ENCODE measurements at places on chromosomes 7 and 10. TPM values are rescaled to one million over a fixed set of nuclear protein-coding genes. Genes with fewer than 3 reads are reported as not detected.

Gene ADO
- total RNA-seq = 22.9 TPM

Gene ADAM22
- total RNA-seq = 15.8 TPM

Gene PTPRE
- 1.9 TPM for total RNA-seq

Gene GDI2
- total RNA-seq = 287 TPM

Gene ZNF3
- 95.1 TPM for total RNA-seq

- DNase-seq = peak; percentile 61
- peaks cover 71% of the 10 kb centered on the region for H3K27me3 ChIP-seq
- H3K4me3 ChIP-seq = no peak overlapping the region
- no peaks in the 10 kb centered on the region for H3K36me3 ChIP-seq
- H3K4me1 ChIP-seq = no peaks in the 10 kb centered on the region
- H3K27ac ChIP-seq = no peak overlapping the region
Measured at GRCh38 chr7:150986099-150986512, 4.7 kb upstream of the NOS3 start.

DNA sequence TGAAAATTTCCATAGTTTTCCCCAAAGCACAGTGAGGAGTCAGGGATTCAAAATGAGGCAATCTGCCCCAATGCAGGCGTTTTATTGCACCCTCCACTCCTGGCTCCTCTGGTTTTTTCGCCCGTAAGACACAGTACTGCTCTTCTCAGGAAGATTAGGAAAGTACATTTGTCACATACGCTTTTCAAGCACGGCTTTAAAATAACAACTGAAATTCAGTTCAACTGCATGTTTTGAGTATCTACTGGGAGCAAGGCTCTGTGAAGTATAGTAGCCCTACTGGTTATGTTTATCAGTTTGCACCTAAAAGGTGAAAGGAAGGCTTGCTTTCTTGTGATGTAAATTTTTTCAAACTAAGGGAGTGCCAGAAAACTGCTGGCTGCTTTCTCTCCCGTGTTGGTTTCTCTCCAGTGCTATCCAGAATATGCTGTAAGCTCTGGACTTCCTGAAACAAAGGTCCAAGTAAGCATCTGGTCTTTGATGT, 1.9 kb upstream of the SGMS1 start:
- peaks cover 21% of the 10 kb centered on the region for H3K4me1 ChIP-seq
- no peak for DNase-seq
- H3K4me3 ChIP-seq = peak overlapping the region; percentile 91
- H3K36me3 ChIP-seq = peaks cover 3% of the 10 kb centered on the region

DNA sequence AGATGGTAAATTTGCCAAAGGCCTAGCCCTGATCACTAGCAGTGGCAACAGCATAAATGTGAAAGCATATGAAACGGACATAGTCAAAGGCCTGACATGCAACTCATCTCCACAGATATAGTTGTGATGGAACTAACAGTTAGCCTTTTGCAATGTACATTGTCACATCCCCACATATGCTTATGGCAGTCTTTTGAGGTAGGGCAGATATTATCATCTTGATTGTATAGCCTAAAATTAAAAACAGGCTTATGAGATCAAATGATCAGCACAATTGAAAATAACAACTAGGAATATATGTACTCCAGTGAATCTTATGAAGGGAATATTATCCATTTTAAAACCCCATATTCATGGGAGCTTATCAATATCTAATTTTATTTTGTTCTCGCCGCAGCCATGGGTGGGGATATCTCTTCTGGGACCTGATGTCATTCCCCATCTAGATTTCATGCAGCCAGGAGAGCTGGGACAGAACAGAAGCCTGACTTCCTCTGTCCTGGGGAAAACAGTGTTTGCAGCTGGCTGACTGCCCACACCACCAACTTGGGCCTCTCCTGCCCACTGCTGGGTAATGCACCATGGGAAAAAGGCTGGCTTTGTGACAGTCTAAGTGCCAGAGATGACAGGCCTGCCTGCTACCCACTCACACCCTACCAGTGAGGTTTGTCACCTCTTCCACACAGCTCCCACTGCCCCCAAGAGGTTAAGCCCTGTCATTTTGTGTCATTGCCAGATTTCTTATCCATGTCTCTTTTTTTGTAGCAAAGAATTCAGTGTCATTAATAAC, 180.2 kb upstream of the FZD1 start:
- no peak overlapping the region for H3K4me3 ChIP-seq
- peak overlapping the region; percentile 27 for H3K27ac ChIP-seq
- no peaks in the 10 kb centered on the region for H3K27me3 ChIP-seq

DNA sequence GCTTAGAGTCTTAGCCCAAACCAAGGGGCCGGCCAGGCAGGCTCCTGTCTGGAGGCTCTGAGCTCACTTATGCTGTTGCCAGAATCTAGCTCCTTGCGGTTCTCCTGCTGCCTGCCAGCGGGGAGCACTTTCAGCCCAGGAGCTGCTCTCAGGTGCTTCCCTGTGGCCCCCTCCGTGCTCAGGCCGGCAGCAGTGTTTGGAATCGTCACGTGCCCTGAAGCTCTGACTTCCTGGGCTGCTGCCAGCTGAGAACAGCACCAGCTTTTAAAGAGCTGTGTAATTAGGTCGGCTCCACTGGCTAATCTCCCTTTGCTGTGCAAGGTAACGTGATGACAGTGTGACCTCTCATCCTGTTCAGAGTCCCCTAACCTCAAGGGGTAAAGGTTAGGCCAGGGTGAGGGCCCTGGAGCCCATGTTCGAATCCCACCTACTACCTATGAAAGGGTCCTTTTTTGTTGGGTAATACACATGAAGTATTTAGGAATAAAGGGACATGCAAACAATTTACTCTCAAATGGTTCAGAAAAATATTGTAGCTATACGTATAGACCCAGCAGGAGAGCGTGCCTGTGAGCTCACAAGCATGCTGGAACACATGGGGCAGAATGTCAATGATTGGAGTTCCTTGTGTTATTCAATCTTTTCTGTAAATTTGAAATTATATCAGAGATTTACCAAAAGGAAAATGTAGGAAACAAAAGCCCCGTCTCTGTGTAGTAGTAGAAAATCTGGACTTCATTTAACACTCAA, 16.6 kb downstream of the ZNF862 start:
- H3K27me3 ChIP-seq = no peaks in the 10 kb centered on the region
- no peak for DNase-seq
- no peak overlapping the region for H3K27ac ChIP-seq
- peaks cover 8% of the 10 kb centered on the region for H3K4me1 ChIP-seq
- no peak overlapping the region for H3K4me3 ChIP-seq

GRCh38 chr7:90488220-90488619, 18.8 kb downstream of the PTTG1IP2 start:
- peaks cover 4% of the 10 kb centered on the region for H3K4me1 ChIP-seq
- H3K4me3 ChIP-seq = no peak overlapping the region
- no peaks in the 10 kb centered on the region for H3K27me3 ChIP-seq
- DNase-seq = no peak

DNA sequence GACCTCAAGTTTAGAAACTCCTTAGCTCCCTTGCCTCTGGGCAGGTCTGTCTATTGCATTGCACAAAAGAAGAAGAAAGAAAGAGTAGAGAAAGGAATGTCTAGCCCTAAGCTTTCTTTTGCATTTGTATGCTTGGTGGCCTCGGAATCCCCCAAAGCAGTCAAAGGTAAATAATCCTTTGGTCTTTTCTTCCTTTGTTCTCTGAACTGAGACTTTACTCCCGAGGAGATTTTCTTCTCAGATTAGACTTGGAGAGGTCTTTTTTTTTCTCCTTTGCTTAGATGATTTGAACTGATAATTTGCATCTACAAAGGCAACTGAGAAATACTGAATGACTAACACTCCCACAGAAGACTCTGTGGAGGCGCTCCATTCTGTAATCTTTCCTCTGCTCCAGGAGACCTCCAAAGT, 93.2 kb downstream of the AKR1D1 start:
- peaks cover 7% of the 10 kb centered on the region for H3K36me3 ChIP-seq
- no peak for DNase-seq
- H3K27ac ChIP-seq = peak overlapping the region; percentile 61
- peaks cover 20% of the 10 kb centered on the region for H3K4me1 ChIP-seq
- no peak overlapping the region for H3K4me3 ChIP-seq
- H3K27me3 ChIP-seq = no peaks in the 10 kb centered on the region

DNA sequence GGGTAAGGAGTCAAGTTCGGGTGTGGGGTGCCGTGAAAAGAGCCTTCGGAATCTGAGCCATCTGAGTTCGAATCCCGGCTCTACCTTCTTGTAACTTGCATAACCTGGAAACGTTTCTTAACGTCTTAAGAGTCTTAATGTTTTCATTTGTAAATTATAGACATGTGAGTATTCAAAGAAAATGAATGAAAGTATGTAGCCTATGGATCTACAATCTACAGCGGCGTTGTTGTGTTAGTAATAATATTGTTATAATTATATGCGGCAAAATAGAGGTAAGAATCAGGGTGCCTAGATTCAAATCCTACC, 559 bp downstream of the VTI1A start:
- peak overlapping the region; percentile 93 for H3K27ac ChIP-seq
- H3K4me3 ChIP-seq = peak overlapping the region; percentile 90
- no peak for DNase-seq
- H3K27me3 ChIP-seq = no peaks in the 10 kb centered on the region

GRCh38 chr10:5723692-5724091, 39.1 kb downstream of the TASOR2 start:
- H3K27ac ChIP-seq = peak overlapping the region; percentile 1
- no peak overlapping the region for H3K4me3 ChIP-seq
- no peaks in the 10 kb centered on the region for H3K27me3 ChIP-seq
- peaks cover 10% of the 10 kb centered on the region for H3K36me3 ChIP-seq
- DNase-seq = no peak

GRCh38 chr10:123557366-123558108, 108.6 kb upstream of the GPR26 start:
- no peaks in the 10 kb centered on the region for H3K36me3 ChIP-seq
- H3K4me3 ChIP-seq = no peak overlapping the region
- H3K4me1 ChIP-seq = no peaks in the 10 kb centered on the region
- DNase-seq = peak; percentile 4
- no peak overlapping the region for H3K27ac ChIP-seq

GRCh38 chr7:149680331-149681025, 92.9 kb downstream of the ZNF467 start:
- H3K4me3 ChIP-seq = no peak overlapping the region
- no peak overlapping the region for H3K27ac ChIP-seq
- DNase-seq = no peak
- no peaks in the 10 kb centered on the region for H3K27me3 ChIP-seq
- H3K4me1 ChIP-seq = peaks cover 3% of the 10 kb centered on the region

DNA sequence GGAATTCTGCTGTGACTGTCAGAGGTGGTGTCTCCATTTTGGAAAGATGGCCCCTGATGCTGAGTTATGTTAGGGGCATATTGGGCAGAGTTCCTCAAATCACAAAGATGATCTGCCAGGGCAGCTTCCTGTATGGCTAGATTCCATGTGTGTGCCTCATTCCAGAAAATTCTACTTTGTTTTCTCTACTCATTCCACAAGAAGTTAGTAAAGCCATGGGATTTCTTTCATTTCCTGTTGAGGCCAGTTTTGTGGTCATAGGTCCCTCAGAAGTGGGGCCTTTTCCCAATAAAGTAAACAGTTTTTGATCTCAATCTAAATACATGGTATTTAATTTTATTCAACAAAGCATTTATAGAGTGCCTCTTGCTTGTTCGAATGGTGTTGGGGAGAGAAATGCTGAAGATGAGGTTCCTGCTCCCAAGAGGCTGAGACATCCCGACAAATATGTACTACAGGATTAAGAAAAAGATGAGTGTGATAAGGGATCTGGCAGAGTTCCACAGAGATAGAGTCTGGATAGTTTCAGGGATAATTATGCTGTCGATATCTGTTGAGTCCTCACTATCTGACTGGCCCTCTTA, 33.0 kb downstream of the MINDY4 start:
- H3K27me3 ChIP-seq = no peaks in the 10 kb centered on the region
- no peak overlapping the region for H3K4me3 ChIP-seq
- H3K36me3 ChIP-seq = peaks cover 23% of the 10 kb centered on the region

- no peak overlapping the region for H3K4me3 ChIP-seq
- H3K27ac ChIP-seq = peak overlapping the region; percentile 70
- peaks cover 9% of the 10 kb centered on the region for H3K4me1 ChIP-seq
- peak; percentile 18 for DNase-seq
Measured at GRCh38 chr7:36116347-36117202, 36.5 kb upstream of the EEPD1 start.

GRCh38 chr10:43126759-43127424, 11.4 kb upstream of the CSGALNACT2 start:
- peaks cover 12% of the 10 kb centered on the region for H3K27me3 ChIP-seq
- H3K27ac ChIP-seq = no peak overlapping the region
- H3K4me3 ChIP-seq = no peak overlapping the region
- no peaks in the 10 kb centered on the region for H3K4me1 ChIP-seq
- H3K36me3 ChIP-seq = no peaks in the 10 kb centered on the region

- H3K27me3 ChIP-seq = no peaks in the 10 kb centered on the region
- peak; percentile 60 for DNase-seq
- peaks cover 2% of the 10 kb centered on the region for H3K36me3 ChIP-seq
- H3K4me3 ChIP-seq = peak within 1 kb of the TSS; percentile 93
Measured at GRCh38 chr7:47581804-47582763, at the start of gene TNS3. Gene TNS3 (minus strand): TSS chr7:47582111. CDS start chr7:47439636, 142,475 bp downstream.

Data from progenitor cell of endocrine pancreas (in vitro differentiated cells).